ENCODE measurements at places on chromosomes 12 and 14.
A peak's percentile ranks its signal among the peaks of the same experiment; 100 is the strongest.

DNA sequence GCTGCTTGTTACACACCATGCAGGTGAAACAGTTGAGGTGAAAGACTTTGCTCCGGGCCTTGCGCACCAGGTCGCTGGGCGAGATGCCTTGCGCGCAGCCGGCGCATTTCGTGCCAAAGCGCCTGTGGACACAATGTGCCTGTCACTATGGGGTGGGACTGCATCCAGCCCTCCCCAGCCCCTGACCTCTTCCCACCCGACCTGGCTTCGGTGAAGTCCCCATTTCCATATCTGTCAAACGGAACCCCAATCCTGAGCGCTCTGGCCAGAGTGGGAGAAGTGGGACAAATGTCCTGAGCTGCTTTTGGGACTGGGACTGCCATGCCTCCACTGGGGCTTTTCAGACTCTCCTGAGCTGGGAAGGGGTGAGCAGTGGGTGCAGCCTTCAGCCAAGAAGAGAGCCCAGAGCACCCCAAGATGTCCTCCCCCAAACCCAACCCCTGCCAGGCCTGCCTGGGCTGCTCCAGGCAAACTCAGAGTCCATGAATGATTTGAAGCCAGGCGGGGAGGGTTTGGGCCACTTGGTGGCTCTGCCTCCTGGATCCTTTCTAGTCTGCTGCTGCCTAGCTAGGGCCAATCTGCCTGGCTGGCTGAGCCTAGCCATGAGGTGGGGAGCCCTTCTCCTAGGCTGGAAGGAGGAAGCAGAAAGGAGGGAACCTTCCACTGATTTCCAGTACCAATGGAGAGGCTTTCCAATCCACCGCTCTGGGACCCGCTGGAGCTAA lies 2.3 kb downstream of the LHX5 start:
- DNase-seq: no peak

- peak; percentile 68 for DNase-seq
Observed at GRCh38 chr12:50110762-50111351, 1.2 kb upstream of the COX14 start.

DNA sequence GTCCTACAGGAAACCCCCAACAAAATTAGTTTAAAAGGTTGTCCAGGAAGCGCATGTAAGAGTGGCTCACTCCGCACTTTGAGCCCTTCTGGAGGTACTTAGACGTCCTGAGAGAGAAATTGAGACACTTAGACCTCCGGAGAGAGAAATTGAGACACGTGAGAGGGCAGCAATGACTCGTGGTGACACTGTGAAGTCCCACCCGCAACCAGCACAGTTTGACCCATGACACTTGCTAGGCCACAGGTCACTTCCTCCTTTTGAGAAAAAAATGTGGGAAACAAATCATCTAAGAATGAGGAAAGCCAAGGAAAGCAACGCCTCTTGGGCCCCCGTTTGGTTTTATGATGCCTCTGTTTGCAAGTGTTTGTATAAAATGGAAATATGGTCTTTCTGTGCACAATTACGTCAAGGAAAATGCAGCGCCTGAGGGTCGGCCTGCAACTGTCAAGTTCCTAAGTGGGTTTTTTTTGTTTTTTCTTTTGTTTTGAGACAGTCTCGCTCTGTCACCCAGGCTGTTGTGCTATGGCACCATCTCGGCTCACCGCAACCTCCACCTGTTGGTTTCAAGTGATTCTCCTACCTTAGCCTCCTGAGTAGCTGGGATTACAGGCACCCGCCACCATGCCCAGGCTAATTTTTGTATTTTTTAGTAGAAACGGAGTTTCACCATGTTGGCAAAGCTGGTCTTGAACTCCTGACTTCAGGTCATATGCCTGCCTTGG lies 13.6 kb upstream of the CDCA4 start:
- no peak for DNase-seq

DNA sequence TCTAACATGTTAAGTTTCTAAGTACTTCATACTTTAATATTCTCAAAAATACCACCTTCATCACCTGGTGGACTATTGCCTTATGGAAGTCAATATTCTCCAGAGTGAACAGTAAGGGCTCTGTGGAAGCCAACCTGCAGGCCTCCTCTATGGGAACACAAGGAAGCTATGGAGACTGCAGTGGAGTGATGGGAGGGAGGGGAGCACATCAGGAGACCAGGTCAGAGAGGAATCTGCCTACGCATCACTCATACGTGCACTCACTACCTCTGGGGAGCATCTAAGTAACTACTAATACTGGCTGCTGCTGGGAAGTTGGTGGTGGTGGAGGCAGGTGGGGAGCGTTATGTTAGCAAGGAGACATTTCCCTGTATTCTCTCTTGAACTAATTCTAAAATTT lies 19.9 kb downstream of the HECTD4 start:
- DNase-seq: no peak

- DNase-seq: no peak
Observed at GRCh38 chr14:93040982-93041381, 74.7 kb downstream of the ITPK1 start.

- peak; percentile 66 for DNase-seq
Observed at GRCh38 chr12:97275256-97275655, 187.3 kb upstream of the RMST start.

DNA sequence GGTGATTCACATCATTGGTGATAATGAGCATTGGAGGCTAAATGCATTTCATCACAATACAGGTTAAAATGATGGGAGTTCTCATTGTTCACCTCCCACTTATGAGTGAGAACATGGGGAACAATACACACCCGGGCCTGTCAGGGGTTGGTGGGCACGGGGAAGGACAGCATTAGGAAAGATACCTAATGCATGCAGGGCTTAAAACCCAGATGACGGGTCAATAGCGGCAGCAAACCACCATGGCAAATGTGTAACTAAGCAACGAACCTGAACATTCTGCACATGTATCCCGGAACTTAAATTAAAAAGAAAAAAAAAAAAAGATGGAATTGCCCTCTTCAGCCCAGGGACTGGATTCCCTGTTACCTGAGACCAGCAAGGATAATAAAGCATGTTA lies 2.3 kb upstream of the LUM start:
- no peak for DNase-seq

- no peak for DNase-seq
Observed at GRCh38 chr12:49567302-49567610, 686 bp downstream of the MCRS1 start.

- peak; percentile 17 for DNase-seq
Observed at GRCh38 chr12:51953089-51953488, 1.6 kb downstream of the ACVR1B start.

- DNase-seq: peak; percentile 21
Observed at GRCh38 chr12:55067701-55068100, 47.9 kb downstream of the NEUROD4 start.

- no peak for DNase-seq
Observed at GRCh38 chr12:2794191-2794735, 507 bp upstream of the FKBP4 start.

GRCh38 chr12:92072112-92072511 lies 73.5 kb downstream of the BTG1 start:
- no peak for DNase-seq

GRCh38 chr12:106710143-106710893 lies 64.2 kb upstream of the RIC8B start:
- no peak for DNase-seq

GRCh38 chr14:35822501-35822900 lies 3.6 kb upstream of the BRMS1L start:
- DNase-seq: no peak

DNA sequence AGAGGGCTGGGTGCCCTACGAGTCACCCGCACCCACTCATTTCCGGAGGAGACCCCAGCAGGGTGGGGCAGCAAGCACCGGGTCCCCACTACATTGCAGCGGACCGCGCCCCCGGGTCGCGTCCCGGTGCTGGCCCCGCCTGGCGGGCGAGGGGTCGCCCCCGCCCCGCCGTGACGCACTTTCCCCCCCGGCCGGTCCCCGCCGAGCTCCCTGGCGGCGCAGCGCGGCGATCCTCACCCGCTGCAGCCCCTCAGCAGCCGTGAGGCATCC lies 106.1 kb downstream of the PRICKLE1 start:
- peak; percentile 71 for DNase-seq

DNA sequence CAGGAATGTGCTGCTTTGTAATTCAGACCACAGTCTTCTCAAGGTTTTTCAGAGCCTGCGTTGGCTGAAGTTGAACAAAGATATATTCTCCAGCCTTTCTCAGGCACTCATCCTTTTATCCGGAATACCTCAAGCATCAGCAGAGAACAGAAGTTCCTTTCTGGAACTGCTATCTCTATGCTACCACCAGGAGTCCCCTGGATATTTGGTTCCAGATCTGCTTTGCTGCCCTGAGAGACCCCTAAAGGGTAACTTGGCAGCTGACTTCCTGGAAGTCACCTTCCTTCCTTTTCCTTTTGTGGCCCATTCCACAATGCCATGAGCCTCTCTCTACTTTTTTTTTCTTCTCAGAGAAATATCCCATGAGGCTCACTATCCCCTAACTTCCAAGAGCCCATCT lies 188.2 kb downstream of the PLCZ1 start:
- DNase-seq: no peak

DNA sequence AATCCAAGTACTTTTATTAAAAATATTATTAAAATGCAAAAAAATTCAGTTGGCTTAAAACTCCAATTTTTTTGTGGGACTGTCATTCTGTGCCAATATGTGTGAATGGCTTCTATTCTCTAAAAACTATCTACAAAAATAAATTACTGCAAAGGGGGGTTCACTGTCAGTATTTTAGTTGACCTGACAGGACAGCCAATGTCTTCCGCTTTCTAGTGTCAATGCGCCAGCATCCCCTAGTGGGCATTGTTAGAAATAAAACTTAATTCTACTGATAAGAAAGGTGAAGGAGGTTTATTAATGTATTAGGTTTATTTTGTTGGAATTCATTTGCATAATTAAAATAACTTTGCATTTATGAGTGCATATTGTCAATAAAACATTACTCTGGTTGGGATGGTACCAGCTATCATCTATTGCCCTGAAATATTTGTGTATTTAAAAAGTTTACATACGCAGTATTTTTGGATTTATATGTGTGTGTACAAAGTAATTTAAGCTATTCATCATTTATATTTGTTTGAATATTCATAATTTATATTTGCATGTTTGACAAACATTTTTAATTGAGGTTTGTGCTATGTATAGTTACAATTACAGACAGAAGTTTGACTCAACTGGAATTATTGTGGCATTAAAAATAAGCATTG lies 527.2 kb downstream of the FLRT2 start:
- peak; percentile 35 for DNase-seq

GRCh38 chr14:81301371-81301770 lies 80.6 kb upstream of the GTF2A1 start:
- DNase-seq: no peak

DNA sequence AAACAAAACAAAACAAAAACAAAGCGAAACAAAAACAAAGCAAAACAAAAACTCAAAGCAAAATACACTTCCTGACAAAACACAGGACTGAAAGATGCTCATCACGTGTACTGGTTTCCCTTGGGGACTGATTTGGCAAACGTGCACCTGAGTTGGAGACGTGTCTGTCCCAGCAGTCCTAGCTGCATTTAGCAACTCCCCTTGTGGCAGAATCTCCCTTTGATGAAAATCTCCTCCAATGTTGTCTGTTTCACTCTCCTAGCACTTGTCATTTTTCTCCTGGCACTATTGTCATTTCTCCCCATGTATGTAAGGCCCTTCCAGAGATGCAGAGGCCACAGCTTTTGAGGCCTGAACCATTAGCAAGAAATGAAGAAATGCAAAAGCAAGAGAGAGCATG lies 6.8 kb upstream of the SLC24A4 start:
- no peak for DNase-seq

DNA sequence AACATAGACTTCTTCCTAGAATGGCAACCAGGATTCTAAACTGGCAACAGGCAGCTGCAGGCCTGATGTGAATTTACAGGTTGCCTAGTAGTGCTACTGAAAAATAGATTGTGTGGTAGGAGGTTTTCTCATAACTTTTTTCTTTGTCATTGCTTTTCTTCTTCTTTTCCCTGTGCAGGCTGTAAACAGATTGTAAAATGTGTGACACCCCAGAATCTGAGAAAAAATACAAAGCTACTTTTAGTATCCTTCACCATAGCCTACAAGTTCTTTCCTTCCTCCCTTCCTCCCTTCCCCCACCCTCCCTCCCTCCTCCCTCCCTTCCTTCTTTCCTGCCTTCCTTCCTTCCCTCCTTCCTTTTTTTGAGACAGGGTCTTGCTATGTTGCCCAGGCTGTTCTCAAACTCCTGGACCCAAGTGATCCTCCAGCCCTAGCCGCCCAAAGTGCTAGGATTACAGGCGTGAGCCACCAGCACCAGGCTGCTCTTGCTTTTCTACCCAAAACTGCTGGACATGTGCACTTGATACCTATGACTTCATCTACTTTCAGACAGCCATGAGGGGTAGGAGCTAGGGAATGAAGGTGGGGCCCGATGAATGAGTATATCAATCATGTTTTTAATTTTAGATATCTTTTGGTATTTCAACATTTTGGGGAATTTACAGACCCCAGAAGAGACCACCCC lies 114.2 kb upstream of the EEA1 start:
- DNase-seq: no peak

DNA sequence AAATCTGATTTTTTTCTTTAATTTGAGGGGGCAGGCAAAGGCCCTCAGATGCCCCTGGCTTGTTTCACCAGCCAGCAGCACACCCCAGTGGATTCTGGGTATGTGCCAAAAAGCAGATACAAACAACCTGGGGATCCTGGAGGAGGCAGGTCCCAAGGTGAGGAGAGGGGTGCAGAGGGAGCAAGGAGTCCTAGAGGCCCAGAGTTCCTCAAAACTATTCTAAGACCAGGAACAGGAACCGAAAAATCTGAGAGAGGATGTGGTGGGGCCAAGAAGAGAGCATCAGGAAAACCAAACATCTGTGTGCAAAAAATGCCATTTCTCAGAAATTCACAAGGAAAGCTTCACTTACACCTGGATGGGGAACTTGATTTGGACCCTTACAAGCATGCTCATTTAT lies 8.2 kb downstream of the KCNA5 start:
- DNase-seq: no peak

- DNase-seq: no peak
Observed at GRCh38 chr12:102652645-102653313, 172.4 kb upstream of the IGF1 start.

DNA sequence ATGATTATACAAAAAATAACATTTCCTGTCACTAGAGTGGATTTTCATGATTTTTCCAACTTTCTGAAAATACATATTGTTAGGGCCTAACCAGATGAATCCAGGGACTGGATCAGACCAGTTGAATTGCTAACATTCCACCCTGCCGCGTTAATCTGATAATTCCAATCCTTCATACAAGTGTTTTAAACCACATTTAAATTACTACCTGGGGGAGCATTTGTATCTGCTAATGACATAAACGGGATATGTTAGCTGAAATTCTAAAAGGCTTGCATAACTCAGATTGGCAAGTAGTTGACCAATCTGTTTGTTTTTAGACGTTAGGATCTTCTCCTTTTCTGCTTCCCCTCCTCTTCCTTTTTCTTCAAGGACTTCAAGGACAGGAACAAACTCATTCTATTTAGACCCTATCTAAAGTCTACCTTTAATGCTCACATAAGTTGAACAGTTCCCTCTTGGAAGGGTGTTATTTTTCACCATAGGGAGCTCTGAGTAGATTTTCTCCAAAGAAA lies 239.0 kb downstream of the ADAMTS20 start:
- no peak for DNase-seq

All from nephron progenitor cell (in vitro differentiated cells).